Activated CD4-positive, alpha-beta T cell treated with anti-CD3 and anti-CD28 coated beads, Interleukin-2, amount 10 ng/mL, durations not matched to agents 24 days and 14 days (primary cell): ENCODE measurements at places on chromosomes 16 and 17.

DNA sequence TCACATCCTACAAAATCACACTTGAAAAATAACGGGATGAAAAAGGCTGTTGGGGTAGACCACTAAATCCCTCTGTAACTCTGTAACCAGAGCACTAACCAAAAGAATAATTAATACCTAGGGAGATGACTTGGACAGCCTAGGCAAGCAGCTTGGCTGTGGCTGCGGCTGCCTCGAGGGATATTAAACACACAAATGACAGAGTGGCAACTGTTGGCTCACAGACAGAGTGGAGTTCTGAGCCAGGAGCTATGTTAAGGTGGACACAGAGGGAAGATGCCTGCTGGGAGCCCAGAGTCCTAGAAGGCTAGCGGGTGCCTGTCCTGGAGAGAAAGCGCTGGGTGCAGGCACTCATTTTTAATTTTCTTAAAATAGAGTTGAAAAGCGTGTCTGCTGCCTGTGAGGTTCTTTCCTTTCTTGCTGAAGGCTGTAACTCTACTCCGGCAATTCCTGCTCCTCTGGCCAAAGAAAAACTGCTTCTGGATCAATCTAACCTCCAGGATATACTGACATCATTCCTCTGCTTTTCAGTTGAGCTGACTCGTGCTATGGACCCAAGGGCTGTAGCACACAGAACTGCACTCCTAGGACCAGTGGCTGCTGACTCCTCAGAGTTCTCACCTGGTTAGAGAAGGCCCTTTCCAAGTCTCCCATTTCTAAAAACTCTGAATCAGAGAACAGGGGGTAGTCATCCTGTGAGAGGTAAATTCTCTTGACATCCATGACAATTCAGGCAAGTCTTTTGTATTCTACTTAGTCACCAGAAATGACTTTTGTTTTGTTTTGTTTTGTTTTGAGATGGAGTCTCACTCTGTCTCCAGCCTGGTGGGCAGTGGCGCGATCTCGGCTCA is 147.9 kb downstream of the STX8 start:
- no peak for DNase-seq
- no peaks in the 10 kb centered on the region for H3K36me3 ChIP-seq
- no peaks in the 10 kb centered on the region for H3K27me3 ChIP-seq
- no peak overlapping the region for H3K4me3 ChIP-seq
- H3K4me1 ChIP-seq = peaks cover 3% of the 10 kb centered on the region

- H3K4me1 ChIP-seq = peaks cover 23% of the 10 kb centered on the region
- H3K36me3 ChIP-seq = peaks cover 27% of the 10 kb centered on the region
- no peak for DNase-seq
Measured at GRCh38 chr16:30889721-30890120, 4.2 kb downstream of the BCL7C start.

DNA sequence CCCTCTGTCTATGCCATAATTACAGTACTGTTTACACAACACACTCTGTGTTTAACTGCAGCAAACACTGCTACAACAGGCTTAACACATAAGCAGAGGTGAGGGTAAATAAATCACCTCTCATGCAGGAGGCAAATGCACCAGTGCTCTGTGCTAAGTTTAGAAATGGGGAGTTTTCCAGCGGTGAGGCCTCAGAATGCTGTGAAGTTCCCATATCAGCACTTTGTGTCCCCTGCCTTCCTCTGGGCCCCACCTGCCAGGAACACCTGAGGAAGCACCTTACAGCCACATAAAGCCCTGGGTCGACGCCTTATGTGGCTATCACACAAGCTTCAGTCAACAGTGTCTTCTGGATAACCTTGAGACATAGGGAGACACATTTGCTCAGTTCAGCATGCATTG is 304.5 kb downstream of the HAPSTR1 start:
- DNase-seq = no peak
- H3K36me3 ChIP-seq = no peaks in the 10 kb centered on the region

- peaks cover 38% of the 10 kb centered on the region for H3K36me3 ChIP-seq
- H3K27ac ChIP-seq = peak overlapping the region; percentile 84
- peak; percentile 80 for DNase-seq
- no peaks in the 10 kb centered on the region for H3K27me3 ChIP-seq
- peak overlapping the region; percentile 76 for H3K4me3 ChIP-seq
Measured at GRCh38 chr17:16419929-16420271, 4.5 kb downstream of the TRPV2 start.

GRCh38 chr17:43998552-43998951 is 5.9 kb upstream of the NAGS start:
- H3K4me3 ChIP-seq = no peak overlapping the region
- no peak for DNase-seq
- no peaks in the 10 kb centered on the region for H3K36me3 ChIP-seq
- peaks cover 20% of the 10 kb centered on the region for H3K27me3 ChIP-seq
- no peak overlapping the region for H3K27ac ChIP-seq
- no peaks in the 10 kb centered on the region for H3K4me1 ChIP-seq

GRCh38 chr16:50985733-50986132 is 165.3 kb downstream of the SALL1 start:
- H3K36me3 ChIP-seq = no peaks in the 10 kb centered on the region
- H3K27me3 ChIP-seq = no peaks in the 10 kb centered on the region
- no peaks in the 10 kb centered on the region for H3K4me1 ChIP-seq
- no peak overlapping the region for H3K4me3 ChIP-seq
- no peak overlapping the region for H3K27ac ChIP-seq
- DNase-seq = no peak

DNA sequence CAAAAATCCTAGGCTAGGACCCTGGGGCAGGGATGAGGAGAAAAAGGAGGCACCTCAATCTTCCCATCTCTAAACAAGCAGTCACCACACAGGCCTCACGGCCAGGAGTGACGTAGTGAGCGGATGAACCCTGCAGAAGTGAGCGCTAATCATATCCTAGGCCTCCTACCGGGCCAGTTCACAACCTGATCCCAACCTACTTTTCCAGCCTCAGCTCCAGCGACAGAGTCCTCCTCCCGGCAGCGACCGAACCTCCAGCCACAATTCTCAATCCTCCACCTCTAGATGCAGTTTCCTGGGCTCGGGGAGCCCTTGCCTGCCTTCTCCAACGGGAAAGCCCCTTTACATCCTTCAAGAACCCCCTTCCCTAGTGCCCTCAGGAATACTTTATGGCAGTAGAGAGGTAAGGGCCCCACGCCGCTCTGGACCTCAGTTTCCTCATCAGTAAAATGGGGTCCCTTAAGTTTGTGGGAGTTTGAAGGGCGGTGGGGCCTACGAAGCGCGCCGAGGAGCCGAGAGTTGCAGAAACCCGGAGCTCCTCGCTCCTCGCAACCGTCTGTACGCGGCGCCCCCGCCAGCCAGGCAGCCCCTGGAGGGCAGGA is 1.4 kb downstream of the ZNF668 start:
- H3K27ac ChIP-seq = peak overlapping the region; percentile 91
- peak overlapping the region; percentile 90 for H3K4me3 ChIP-seq
- peaks cover 32% of the 10 kb centered on the region for H3K4me1 ChIP-seq
- H3K36me3 ChIP-seq = peaks cover 21% of the 10 kb centered on the region
- H3K27me3 ChIP-seq = no peaks in the 10 kb centered on the region

DNA sequence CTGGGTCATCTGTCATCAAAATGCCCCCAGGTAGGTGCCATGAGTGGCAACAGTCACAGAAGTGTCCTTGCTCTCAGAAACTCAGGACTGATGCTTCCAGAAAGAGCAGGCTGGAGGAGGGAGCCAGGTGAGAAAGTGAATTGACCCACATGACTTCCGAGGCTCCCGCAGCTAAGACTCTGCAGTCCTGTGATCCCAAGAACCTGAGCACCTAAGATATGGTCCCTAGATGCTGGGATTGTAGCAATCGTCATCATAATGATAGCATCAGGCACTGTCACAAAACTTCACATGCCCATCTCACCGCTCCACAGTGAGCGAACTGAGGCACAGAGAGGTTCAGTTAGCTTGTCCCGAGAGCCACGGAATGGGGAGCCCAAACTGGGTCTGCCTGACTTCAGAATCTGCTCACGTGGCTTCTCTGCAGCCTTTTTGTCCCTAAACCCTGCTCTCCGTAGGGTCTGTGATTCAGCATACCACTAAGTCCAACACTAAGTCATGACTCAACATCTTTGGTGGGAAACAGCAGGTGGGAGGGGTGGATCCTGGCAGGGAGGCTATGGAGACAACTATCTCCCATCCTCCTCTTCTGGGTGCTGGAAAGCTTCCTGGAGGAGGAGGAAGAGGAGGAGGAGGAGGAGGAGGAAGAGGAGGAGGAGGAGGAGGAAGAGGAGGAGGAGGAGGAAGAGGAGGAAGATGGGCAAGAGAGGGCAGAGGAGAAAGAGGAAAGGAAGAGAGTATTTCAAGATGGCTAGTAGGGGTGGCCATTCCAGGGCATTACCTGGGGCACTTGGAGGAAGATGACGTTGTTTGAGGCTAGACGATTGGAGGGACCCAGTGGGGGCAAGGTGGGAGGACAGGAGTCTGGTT is 55.5 kb upstream of the DLX4 start:
- DNase-seq = no peak
- H3K27me3 ChIP-seq = peaks cover 62% of the 10 kb centered on the region
- H3K4me3 ChIP-seq = no peak overlapping the region
- no peaks in the 10 kb centered on the region for H3K36me3 ChIP-seq

- no peak overlapping the region for H3K4me3 ChIP-seq
- no peaks in the 10 kb centered on the region for H3K36me3 ChIP-seq
- H3K4me1 ChIP-seq = peaks cover 31% of the 10 kb centered on the region
- H3K27ac ChIP-seq = no peak overlapping the region
- H3K27me3 ChIP-seq = no peaks in the 10 kb centered on the region
Measured at GRCh38 chr16:67023689-67024088, 5.3 kb upstream of the CBFB start.

DNA sequence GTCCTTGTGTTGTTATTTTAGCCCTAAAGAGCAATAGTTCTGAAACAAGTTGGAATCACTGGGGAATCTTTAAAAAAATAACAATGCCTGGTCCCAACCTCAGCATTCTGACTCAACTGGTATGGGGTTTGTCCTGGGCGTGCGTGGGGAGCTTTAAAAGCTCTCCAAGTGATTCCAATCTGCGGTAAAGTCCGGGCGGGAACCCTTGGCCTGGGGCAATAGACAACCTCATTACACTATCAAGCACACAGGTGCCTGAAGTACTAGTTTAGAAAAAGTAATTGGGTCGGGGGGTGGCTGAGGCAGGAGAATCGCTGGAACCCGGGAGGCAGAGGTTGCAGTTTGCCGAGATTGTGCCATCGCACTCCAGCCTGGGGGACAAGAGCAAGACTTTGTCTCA is 4.4 kb downstream of the STX8 start:
- no peak overlapping the region for H3K4me3 ChIP-seq
- peaks cover 12% of the 10 kb centered on the region for H3K4me1 ChIP-seq
- no peak overlapping the region for H3K27ac ChIP-seq
- no peak for DNase-seq

DNA sequence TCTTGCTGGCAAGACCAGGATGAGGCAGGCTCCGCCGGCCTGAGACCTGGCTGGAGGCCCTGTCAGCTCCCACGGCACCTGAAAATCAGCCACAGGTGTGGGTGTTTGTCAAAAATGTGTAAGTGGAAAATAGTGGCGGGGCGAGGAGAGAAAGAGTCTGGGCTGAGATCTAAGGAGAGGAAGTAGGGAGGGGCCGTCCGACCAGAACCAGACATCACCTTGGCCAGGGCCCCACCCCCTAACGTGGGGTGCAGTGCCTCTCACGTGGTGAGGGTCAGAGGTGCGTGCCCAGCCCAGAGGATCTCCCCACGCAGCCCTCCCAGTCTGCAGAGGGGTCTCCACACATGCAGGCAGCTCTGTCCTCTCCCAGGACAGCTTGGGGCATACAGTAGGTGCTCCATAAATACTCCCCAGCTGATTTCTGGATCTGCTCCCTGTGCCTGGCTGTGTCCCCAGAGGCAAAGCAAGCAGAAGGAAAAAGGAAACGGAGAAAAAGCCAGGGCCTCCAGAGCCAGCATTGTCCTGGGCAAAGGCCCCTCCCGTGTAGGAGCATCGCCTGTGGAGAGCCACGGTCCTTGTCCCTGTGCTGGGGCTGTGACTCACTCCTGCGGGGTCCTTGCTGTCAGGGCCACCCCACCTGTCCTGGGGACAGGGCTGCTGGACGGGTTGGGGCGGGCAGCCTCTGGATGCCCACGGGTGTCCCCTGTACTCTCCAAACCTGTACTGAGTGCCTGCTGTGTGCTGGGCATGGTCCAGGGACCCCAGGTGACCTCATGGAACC is 16.7 kb downstream of the ZFPM1 start:
- peak; percentile 71 for DNase-seq
- H3K27ac ChIP-seq = no peak overlapping the region
- H3K36me3 ChIP-seq = no peaks in the 10 kb centered on the region
- H3K4me3 ChIP-seq = peak overlapping the region; percentile 15
- no peaks in the 10 kb centered on the region for H3K27me3 ChIP-seq
- H3K4me1 ChIP-seq = peaks cover 24% of the 10 kb centered on the region

DNA sequence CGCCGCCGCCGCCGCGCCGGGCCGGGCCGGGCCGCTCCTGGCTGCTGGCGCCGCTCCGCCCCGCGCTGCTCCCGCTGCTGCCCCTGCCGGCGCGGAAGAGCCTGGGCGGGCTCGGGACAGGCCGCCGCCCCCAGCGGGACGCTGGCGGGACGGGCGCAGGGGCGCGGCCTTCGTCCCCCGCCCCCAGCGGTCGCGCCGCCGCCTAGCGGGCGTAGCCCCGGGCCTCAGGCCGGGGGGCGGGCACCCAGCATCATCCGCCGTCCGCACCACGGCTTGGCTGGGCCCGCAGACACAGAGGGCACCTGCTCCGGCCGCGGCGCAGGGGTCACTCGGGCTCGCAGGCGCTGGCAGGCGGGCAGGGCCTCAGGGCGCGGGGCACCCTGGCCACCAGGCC is at the start of gene AMFR:
Gene AMFR, minus strand, starts transcription at position 107 of the 394 bp plus-strand sequence. CDS start 218 bp downstream, outside the sequence.
- H3K36me3 ChIP-seq = peaks cover 14% of the 10 kb centered on the region
- H3K27me3 ChIP-seq = no peaks in the 10 kb centered on the region
- H3K27ac ChIP-seq = peak within 1 kb of the TSS; percentile 91
- peak within 1 kb of the TSS; percentile 99 for H3K4me3 ChIP-seq
- H3K4me1 ChIP-seq = peaks cover 30% of the 10 kb centered on the region

DNA sequence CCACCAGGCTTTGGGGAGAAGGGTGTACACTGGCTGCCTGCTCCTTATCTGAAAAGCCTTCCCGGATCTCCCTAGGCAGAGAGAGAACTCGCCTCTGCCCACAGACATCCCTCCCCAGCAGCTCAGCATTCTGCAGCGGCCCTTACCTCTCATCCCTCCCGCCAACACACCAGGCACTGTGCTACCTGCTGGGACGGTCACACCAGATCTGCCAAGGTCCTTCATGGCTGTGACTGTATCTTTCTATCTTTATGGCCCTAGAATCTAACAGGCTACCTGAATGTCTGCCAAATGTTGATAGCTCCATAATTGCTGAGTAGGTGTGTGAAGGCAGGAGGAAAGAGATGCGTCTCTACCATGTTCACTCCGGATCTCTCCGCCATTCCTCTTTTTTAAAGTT is 7.9 kb downstream of the TSNAXIP1 start:
- no peak overlapping the region for H3K4me3 ChIP-seq
- no peaks in the 10 kb centered on the region for H3K36me3 ChIP-seq
- no peak overlapping the region for H3K27ac ChIP-seq
- no peak for DNase-seq
- peaks cover 5% of the 10 kb centered on the region for H3K4me1 ChIP-seq

- DNase-seq = no peak
- no peaks in the 10 kb centered on the region for H3K27me3 ChIP-seq
- no peaks in the 10 kb centered on the region for H3K36me3 ChIP-seq
- no peaks in the 10 kb centered on the region for H3K4me1 ChIP-seq
- no peak overlapping the region for H3K4me3 ChIP-seq
- no peak overlapping the region for H3K27ac ChIP-seq
Measured at GRCh38 chr17:10420811-10421210, 939 bp downstream of the MYH8 start.
